AG10803 (cell line): ENCODE measurements at places on chromosomes 13 and 19.

DNA sequence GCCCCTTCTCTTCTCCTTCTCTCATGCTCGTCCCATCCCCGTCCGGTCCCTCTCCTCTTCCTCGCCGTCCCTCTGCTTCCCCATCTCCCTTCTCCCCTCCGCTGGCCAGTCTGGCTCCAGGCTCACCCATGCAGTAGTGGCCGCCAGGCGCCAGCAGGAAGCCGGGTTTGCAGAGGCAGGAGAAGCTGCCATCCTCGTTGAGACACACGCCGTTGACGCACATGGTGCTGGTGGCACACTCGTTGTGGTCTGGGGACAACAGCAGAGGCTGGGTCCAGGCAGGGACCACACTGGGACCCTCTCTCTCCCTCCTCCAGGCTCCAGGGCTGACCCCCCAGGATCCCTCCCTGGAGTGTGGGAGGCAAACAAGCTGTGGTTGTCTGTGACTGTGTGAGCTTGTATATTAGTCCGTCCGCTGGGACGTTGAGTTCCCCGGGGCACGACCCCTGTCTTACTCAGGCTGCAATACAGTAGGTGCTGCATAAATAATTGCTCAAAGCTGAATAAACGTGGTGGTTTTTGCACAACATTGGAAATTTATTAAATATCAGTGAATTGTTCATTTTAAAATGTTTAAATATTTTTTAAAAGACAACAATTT, 16.4 kb downstream of the FBN3 start:
- no peak for DNase-seq

- no peak for DNase-seq
Measured at GRCh38 chr13:97526556-97526955, 92.6 kb downstream of the RAP2A start.

GRCh38 chr19:54430306-54431254, 15.3 kb downstream of the TTYH1 start:
- DNase-seq: no peak

- no peak for DNase-seq
Measured at GRCh38 chr13:112770504-112770903, 80.7 kb downstream of the ATP11A start.

GRCh38 chr13:57346786-57347185, 179.8 kb downstream of the PRR20E start:
- no peak for DNase-seq

DNA sequence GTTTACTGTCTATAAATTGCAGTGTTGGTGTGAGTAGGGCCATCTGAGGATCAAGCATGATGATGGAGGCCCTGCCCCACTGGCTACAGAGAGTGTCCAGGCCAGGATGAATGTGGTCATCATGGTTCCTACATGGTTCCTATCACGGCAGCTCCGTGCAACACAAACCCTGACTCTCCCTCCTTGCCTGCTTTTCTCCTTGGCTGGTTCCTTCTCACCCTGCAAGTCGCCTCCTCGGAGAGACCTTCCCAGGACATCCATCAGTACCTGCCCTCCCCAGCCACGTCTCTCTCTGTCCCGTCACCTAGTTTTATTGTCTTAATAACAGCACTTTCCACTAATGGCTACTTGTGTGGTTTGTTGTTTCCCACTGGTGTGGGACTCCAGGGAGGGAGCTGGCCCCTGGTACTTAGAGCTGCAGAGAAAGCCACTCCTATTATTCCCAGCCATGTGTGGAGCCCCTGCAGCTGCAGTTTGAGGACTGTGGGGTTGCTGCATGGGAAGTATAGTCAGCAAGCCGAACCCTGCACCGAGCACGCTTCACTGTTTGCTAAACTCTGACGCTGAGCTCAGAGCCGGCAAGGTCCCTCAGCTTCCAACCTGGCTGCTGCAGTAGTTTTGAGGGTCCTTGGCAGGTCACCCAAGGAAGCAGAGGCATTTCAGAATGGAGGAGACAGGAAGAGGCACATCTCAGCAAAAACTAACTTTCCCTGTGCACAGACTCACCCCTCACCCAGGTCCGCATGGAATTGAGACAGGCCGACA, 146.4 kb upstream of the VSTM2B start:
- DNase-seq: no peak
